ENCODE measurements at places on chromosomes 4 and X. TPM values are rescaled to one million over a fixed set of nuclear protein-coding genes. Genes with fewer than 3 reads are reported as not detected.
A peak's percentile ranks its signal among the peaks of the same experiment; 100 is the strongest.

ARL9 gene
- not detected for total RNA-seq

GRCh38 chr4:35942092-35942491 is 302.2 kb downstream of the ARAP2 start:
- no peaks in the 10 kb centered on the region for H3K36me3 ChIP-seq
- H3K27me3 ChIP-seq: no peaks in the 10 kb centered on the region
- H3K27ac ChIP-seq: no peak overlapping the region
- DNase-seq: no peak

UGDH gene
- total RNA-seq: 43.5 TPM

DNA sequence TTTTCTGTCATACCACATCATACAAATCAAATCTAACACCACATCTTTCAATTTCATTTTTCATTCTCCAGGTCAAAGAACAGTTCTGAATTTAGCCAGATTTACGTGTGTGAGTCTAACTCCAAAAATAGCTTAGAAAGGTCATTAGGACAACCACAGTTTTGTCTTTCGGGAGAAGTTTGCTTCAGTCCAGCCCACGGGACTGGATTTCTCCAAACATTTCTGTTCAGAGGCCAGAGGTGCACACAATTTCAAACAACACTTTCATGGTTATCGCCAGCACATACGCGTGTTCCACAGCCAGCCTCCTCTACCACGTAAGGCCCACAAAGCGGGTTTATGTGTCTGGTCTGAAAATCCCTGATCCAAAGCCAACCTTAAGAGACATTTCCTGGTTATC is 65.9 kb downstream of the VEGFC start:
- H3K27ac ChIP-seq: no peak overlapping the region
- no peak for DNase-seq
- no peaks in the 10 kb centered on the region for H3K27me3 ChIP-seq
- no peaks in the 10 kb centered on the region for H3K36me3 ChIP-seq
- no peaks in the 10 kb centered on the region for H3K4me1 ChIP-seq
- H3K4me3 ChIP-seq: no peak overlapping the region

ZDHHC15 gene
- total RNA-seq: 3.4 TPM

DNA sequence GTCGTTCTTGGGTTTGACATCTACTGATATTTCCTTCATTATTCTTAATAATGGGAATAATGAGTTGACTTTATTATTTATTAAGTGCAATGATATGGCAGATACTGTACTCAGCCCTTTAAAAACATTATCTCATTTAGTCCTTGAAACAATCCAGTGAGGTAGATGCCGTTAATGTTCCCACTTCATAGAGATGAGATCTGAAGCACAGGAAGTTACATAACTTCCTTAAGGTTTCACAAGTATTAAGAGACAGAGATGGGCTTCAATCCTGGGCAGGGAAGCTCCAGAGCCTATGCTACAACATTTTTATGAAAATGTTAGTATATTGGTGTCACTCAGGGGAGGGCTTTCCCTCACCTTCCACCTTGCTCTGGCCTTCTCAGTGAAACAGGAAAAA is 9.7 kb upstream of the KLHL13 start:
- no peak for DNase-seq
- H3K27me3 ChIP-seq: no peaks in the 10 kb centered on the region
- H3K4me1 ChIP-seq: no peaks in the 10 kb centered on the region
- no peaks in the 10 kb centered on the region for H3K36me3 ChIP-seq

KLHL15 gene
- total RNA-seq: 9.8 TPM

DNAAF6 gene
- not detected for total RNA-seq

GRCh38 chr4:123297836-123298235 is 98.8 kb upstream of the SPRY1 start:
- H3K27me3 ChIP-seq: no peaks in the 10 kb centered on the region
- H3K4me3 ChIP-seq: no peak overlapping the region
- no peak overlapping the region for H3K27ac ChIP-seq
- peaks cover 9% of the 10 kb centered on the region for H3K4me1 ChIP-seq

- no peak overlapping the region for H3K27ac ChIP-seq
- DNase-seq: no peak
- no peaks in the 10 kb centered on the region for H3K27me3 ChIP-seq
- no peak overlapping the region for H3K4me3 ChIP-seq
- H3K4me1 ChIP-seq: no peaks in the 10 kb centered on the region
These were observed 50.2 kb upstream of the MAP9 start for GRCh38 chr4:155426953-155427352.

KLHL5 gene
- total RNA-seq: 27.0 TPM

ZNF182 gene
- 4.2 TPM for total RNA-seq

GRCh38 chr4:38752372-38752940 is 30.3 kb downstream of the TLR10 start:
- H3K4me1 ChIP-seq: peaks cover 18% of the 10 kb centered on the region
- H3K36me3 ChIP-seq: no peaks in the 10 kb centered on the region
- DNase-seq: no peak
- H3K27ac ChIP-seq: peak overlapping the region; percentile 59

DNA sequence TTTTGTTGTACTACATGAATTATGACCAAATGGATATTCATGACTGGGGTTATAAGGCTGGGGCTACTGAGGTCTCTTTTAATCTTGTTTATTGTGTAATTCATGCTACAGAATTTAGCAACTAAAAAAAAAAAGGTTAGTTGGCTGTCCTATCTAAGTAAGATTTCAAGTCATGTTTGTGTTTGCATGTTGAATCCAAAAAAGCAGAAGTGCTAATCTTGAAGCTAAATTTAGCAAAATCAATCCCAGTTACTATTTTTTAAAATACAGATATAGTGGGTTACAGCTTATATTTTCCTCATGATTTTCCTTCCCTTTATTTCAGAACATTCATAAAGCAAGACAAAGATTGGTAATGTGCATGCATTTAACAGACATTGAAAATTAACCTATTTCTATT is 19.4 kb downstream of the MTMR1 start:
- H3K4me1 ChIP-seq: no peaks in the 10 kb centered on the region
- H3K27me3 ChIP-seq: no peaks in the 10 kb centered on the region
- H3K27ac ChIP-seq: no peak overlapping the region
- no peak overlapping the region for H3K4me3 ChIP-seq
- no peak for DNase-seq

DNA sequence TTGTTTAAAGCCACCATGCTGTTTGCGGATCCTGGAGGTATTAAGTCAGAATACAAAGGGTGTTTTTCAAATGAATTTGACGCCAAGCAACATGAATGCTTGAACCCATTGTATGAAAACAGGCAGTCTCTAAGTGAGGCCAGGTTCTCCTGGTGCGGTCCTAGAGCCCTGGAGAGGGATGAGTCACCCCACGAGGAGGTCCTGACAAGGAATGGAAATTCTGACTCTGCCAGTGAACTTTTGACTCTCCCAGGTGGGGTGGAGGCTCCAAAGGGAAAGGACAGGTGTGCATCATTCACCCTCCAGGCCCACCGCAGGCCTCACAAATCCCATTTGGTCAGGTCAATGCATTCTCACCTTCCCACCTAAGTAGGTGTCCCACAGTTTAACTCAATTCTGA is 1.5 kb downstream of the TRIM2 start:
- no peaks in the 10 kb centered on the region for H3K36me3 ChIP-seq
- H3K27ac ChIP-seq: no peak overlapping the region
- H3K4me3 ChIP-seq: no peak overlapping the region
- DNase-seq: no peak
- H3K27me3 ChIP-seq: no peaks in the 10 kb centered on the region

DNA sequence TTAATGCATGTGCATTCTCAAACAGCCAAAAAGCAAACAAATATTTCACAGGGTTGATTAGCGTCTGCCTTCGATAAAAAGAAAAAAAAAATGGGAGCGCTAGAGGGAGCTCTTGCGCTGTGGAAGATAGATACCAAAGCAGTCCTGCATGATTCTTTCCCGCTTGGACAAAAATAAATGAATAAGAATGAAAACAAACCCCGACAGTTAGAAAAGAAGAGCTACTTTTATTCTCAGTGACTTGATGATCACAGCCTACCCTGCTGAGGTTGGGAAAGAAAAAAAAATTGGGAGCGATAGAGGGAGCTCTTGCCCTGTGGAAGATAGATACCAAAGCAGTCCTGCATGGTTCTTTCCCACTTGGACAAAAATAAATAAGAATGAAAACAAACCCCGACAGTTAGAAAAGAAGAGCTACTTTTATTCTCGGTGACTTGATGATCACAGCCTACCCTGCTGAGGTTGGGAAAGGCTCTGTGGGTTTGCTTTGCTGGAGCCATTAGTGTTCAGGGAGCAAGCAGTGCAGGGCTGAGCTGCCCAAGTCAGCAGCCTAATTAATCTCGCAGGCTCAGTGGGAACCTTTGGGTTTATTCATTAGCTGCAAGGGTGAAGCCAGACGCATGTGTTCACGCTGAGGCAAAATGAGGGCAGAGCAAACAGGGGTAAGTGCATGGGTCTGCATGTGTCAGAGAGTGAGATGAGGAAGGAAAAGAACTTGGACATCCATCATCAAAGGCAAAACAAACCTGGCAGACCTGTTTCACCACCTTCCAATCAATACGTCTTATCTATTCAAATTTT is 249.3 kb upstream of the PRKX start:
- no peaks in the 10 kb centered on the region for H3K36me3 ChIP-seq
- H3K4me1 ChIP-seq: no peaks in the 10 kb centered on the region
- no peak overlapping the region for H3K27ac ChIP-seq
- H3K27me3 ChIP-seq: no peaks in the 10 kb centered on the region
- no peak overlapping the region for H3K4me3 ChIP-seq

SULT1B1 gene
- total RNA-seq: 1.7 TPM

- no peak for DNase-seq
- no peaks in the 10 kb centered on the region for H3K4me1 ChIP-seq
- no peak overlapping the region for H3K4me3 ChIP-seq
- H3K36me3 ChIP-seq: no peaks in the 10 kb centered on the region
These were observed 32.1 kb upstream of the BEND2 start for GRCh38 chrX:18252644-18253359.

DNA sequence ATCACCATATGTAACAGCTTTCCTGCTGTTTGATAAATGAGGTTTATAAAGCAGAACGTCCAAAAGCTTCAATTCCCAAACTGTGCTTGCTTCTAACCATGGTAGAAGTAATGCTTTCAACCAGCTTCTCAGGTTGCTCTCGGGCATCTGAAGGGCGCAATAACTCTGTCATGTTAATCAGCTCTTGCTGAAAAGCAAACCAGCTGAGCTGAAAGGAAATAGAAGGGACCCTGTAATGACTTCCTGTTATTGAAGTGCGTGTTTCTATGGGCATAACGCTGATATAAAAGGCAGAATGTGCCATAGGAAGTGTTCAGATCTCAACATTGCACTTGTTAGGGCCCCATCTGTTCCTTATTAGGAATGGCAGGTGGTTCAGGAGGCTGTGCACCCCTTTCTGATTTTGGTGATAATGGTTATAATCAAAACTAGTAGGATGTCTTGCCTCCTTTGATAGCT is 21.2 kb downstream of the HERC3 start:
- H3K4me3 ChIP-seq: no peak overlapping the region
- peak overlapping the region; percentile 56 for H3K27ac ChIP-seq
- no peaks in the 10 kb centered on the region for H3K27me3 ChIP-seq
- H3K36me3 ChIP-seq: no peaks in the 10 kb centered on the region
- H3K4me1 ChIP-seq: peaks cover 68% of the 10 kb centered on the region
- no peak for DNase-seq

- no peaks in the 10 kb centered on the region for H3K27me3 ChIP-seq
- no peak overlapping the region for H3K4me3 ChIP-seq
- H3K27ac ChIP-seq: no peak overlapping the region
- no peak for DNase-seq
These were observed 119.9 kb downstream of the EGF start for GRCh38 chr4:110032603-110033002.

HSFX4 gene
- total RNA-seq: not detected

All from vagina (tissue), 2 donors.